ENCODE measurements at places on chromosomes 5 and 9.

- no peaks in the 10 kb centered on the region for H3K27me3 ChIP-seq
- no peak overlapping the region for H3K27ac ChIP-seq
- H3K4me1 ChIP-seq, result no peaks in the 10 kb centered on the region
- no peak for DNase-seq
- H3K36me3 ChIP-seq, result no peaks in the 10 kb centered on the region
These were observed 427.8 kb downstream of the BNC2 start for GRCh38 chr9:16442622-16443021.

GRCh38 chr5:138543730-138544104, 681 bp upstream of the ETF1 start:
- H3K27me3 ChIP-seq, result no peaks in the 10 kb centered on the region
- peak overlapping the region; percentile 94 for H3K27ac ChIP-seq
- peaks cover 75% of the 10 kb centered on the region for H3K4me1 ChIP-seq

- H3K36me3 ChIP-seq, result peaks cover 40% of the 10 kb centered on the region
- H3K4me3 ChIP-seq, result no peak overlapping the region
- no peak for DNase-seq
These were observed 57.9 kb downstream of the OSTF1 start for GRCh38 chr9:75146229-75146628.

DNA sequence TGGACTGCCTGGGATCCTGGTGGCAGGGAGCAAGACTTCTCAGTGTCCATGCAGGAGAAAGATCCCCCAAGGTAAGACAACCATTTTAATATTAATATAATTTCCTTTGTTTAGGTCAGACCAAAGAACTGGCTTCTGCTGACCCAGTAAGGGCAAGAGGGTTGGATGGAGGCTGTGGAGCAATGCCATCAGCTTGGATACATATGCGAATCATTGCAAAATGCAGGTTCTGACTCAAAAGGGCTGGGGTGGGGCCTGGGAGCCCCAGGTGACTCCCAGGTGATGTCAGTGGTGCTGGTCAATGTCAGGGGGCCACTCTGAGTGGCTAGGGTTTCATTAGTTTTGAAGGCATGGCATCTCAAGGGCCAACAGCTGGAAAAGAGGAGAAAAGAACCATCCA, 88.9 kb upstream of the PANK3 start:
- no peaks in the 10 kb centered on the region for H3K27me3 ChIP-seq
- no peaks in the 10 kb centered on the region for H3K4me1 ChIP-seq
- no peak overlapping the region for H3K27ac ChIP-seq

DNA sequence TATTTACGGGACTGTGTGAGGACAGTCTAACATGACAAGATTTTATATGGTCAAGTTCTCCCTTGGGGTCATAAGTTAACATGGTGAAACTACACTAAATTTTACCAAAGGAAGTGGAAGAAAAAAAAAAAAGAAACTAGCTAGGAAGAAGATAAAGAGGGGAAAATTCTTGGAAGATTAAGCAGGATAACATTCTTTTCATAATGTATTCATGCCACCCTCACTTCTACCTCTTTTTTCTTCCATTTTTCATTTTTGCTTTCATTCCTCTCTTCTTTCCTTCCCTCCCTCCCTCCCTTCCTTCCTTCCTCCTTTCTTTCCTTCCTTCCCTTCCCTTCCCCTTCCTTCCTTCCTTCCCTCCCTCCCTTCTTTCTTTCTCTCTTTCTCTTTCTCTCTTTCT, 254.6 kb downstream of the RFX3 start:
- no peak for DNase-seq
- no peak overlapping the region for H3K27ac ChIP-seq
- peaks cover 26% of the 10 kb centered on the region for H3K36me3 ChIP-seq
- H3K27me3 ChIP-seq, result no peaks in the 10 kb centered on the region
- H3K4me1 ChIP-seq, result no peaks in the 10 kb centered on the region
- no peak overlapping the region for H3K4me3 ChIP-seq

DNA sequence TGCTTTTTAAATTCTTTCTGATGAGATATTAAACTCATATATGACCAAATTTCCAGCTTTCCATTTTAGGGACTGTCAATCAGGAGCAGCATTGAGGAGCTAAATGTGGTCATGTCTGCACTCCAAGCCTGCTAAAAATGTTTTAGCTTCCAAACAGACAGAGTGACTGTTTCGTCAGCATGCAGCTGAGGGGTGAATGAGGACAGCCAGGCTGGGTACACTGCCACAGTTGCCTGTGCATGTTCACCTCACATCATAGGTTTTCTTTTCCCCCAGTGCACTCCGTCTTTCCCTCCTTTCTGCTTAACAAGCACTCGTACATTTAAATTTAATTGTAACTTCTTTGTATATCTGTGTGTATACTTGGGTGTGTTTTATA, 138.1 kb downstream of the ARRDC3 start:
- H3K4me3 ChIP-seq, result no peak overlapping the region
- no peaks in the 10 kb centered on the region for H3K4me1 ChIP-seq
- no peak overlapping the region for H3K27ac ChIP-seq
- no peaks in the 10 kb centered on the region for H3K27me3 ChIP-seq
- H3K36me3 ChIP-seq, result no peaks in the 10 kb centered on the region

DNA sequence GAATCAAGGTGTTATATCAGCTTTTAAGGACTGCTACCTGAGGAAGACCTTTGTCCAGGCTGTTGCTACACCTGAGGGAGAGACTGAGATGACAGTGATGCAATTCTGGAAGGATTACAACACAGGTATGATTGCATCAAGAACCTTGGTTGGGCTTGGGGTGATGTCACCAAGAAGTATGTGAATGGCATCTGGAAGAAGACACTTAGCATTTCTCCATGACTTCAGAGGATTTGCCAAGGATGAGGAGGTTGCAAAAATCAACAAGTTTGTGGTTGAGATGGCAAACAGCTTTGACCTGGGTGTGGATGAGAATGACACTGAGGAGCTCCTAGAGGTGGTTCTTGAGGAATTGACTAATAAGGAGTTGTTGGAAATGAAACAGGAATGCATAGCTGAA, 67.9 kb upstream of the PANK3 start:
- no peak overlapping the region for H3K27ac ChIP-seq
- H3K4me1 ChIP-seq, result no peaks in the 10 kb centered on the region
- H3K27me3 ChIP-seq, result no peaks in the 10 kb centered on the region
- no peak for DNase-seq

DNA sequence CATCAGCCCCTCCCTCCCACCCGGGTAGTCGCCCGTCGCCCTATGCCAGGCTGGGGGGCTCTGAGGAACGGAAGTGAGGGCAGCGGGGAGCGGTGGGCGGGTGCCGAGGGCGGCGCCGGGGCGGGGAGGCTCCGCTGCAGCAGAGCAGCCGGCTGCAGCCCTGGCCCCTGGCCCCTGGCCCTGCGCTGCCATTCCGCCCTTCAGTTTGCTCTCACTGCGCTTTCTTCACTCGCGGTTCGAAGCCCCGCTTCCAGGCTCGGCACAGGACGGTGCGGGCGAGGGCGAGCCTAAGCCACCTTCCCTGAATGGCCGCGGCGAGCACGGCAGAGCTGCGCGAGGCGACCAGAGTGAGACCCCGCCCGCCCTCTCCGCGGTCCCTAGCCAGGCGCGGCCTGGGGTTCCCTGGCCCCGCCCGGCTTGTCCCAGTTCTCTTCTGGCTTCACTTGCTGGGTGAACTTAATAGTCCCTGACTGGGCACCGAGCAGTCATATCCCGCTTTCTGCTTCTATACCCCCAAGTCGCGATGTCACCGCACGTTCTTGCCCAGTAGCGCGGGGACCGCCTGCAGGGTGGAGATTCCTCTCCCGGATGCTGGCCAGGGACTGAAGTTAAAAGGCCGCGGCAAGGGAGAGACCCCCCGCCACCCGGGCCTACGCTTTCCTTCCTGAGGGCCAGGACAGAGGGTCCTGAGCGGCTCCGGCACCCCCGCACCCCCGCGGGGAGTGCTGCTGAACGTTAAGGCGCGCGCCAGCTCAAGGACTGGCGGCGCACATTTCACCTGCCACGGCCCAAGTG, 623 bp upstream of the TRIM36 start:
- H3K4me3 ChIP-seq, result peak overlapping the region; percentile 99
- peaks cover 23% of the 10 kb centered on the region for H3K4me1 ChIP-seq
- no peaks in the 10 kb centered on the region for H3K27me3 ChIP-seq
- DNase-seq, result no peak
- peak overlapping the region; percentile 81 for H3K27ac ChIP-seq

- H3K4me1 ChIP-seq, result no peaks in the 10 kb centered on the region
- no peak overlapping the region for H3K4me3 ChIP-seq
- no peak for DNase-seq
- no peaks in the 10 kb centered on the region for H3K36me3 ChIP-seq
- H3K27ac ChIP-seq, result no peak overlapping the region
- H3K27me3 ChIP-seq, result peaks cover 3% of the 10 kb centered on the region
These were observed 25.4 kb upstream of the ALDOB start for GRCh38 chr9:101460965-101461364.

DNA sequence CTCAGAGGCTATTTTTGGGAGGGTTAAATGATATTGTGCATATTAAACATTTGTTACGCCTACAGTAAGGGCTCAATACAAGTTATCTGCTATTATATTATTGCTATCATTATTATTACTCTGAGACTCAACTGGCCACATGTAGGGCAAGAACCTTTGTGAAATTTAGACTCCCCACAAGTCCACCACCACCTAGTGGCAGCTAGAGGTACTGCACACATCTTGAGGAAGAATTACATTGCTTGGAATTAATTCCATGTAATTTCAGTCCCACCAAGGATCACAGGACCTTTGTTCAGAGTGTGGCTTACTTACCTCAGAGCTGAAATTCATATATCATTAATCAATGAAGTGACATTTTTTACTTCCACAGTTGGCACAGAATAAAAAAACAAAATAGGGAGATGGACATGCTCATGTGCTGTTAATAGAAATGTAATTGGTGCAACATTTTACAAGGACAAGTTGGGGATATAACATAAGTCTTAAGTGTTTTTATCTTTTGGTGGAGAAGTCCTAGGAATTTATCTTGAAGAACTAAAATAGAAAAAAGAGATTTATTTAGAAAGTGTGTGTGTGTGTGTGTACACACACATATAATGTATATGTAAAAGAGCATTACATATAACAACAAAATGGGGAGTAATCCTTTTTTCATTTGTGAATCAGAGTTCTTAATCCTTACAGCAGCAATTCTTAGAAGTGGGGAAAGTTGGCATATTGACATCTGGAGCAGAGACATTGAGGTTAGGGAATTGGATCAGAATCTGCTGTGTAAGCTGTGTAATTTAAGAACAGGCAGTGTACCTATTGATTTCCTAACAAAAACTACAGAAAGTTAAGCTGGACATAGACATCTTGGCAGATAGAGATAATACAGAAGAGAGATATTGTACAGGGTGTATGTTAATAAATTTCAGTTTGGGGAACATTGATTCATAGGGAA, 11.2 kb downstream of the MSANTD3 start:
- H3K27me3 ChIP-seq, result no peaks in the 10 kb centered on the region
- H3K36me3 ChIP-seq, result peaks cover 10% of the 10 kb centered on the region
- H3K4me3 ChIP-seq, result no peak overlapping the region
- H3K27ac ChIP-seq, result no peak overlapping the region

Data from tibial artery (tissue), 4 donors.